Activated CD4-positive, alpha-beta T cell treated with anti-CD3 and anti-CD28 coated beads, Interleukin-2, amount 10 ng/mL, durations not matched to agents 7 days and 5 days (primary cell): ENCODE measurements at places on chromosomes 6 and 20. TPM values are rescaled to one million over a fixed set of nuclear protein-coding genes. Genes with fewer than 3 reads are reported as not detected.

Gene SNX21
- 0.72 TPM for total RNA-seq

Gene SRSF6
- total RNA-seq = 166 TPM

Gene CNKSR3
- not detected for total RNA-seq

Gene MLN
- not detected for total RNA-seq

Gene BPHL
- 8.1 TPM for total RNA-seq

Gene LRRC73
- 0.48 TPM for total RNA-seq

Gene BHLHE23
- total RNA-seq = not detected

Gene SIRPD
- 0.17 TPM for total RNA-seq

DNA sequence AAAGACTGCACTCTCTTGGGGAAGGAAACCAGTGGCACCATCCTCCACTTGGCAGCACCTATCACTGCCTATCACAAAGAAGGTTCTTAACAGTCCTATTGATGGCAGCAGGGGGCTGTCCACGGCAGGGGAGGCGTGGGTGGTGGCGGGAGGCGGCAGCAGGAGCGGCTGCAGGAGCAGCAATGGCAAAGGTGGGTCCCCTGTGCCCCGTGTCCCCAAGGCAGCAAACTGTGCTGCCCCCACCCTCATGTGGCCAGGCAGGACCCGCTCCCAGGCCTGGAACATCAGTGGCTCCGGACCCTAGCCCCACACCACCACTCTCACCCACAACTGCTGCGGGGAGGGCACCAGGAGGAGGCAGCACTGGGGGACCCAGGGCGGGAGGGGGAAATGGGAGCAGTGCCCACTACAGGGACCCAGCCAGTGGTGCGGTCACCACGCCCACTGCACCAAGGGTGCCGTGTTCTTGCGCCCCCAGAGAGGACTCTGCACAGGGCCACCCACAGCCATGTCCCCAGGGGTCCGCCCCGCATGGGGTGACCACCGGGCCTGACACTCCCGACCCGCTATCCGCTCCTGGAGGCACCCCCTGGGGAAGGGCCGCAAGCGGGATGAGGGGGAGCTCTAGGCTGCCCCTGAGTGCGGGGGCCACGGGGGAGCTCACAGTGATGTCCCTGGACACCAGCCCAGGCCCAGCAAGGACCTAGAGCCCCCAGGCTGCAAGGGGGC lies 54.6 kb downstream of the GMDS start:
- no peak for DNase-seq

DNA sequence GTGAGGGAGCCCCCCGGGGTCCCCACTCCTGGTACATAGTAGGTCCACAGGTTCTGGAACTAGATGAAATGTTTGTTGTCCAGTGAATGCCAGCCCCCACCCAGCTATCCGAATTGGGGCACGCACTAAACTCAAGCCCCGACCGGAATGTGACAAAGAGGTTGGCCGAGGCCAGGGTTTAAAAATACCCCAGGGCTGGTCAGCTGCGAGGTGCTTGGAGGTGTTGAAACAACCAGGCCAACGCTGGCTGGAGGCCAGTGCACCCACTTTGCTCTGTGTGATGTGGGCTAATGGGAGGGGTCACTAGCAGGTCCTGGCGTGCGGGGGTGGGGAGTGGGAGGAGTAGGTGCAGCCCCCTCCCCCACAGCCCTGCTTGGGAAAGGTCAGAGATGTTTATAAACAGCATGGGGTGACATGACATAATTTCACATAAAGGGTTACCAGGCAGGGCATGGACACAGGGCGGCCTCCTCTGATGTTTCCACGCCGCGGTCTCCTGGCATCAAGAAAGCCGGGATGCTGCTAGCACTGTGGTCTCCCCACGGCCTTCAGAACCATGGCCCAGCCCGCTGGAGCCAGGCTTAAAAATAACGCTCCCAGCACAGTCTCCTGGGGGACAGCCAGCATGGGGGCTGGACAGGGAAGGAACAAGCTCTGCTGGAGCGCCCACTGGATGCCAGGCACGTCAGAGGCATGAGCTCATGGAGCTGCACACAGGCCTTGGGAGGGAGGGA lies 111.2 kb upstream of the PTPN1 start:
- DNase-seq = no peak

GRCh38 chr6:83824388-83824801 lies 28.8 kb upstream of the RIPPLY2 start:
- DNase-seq = no peak

DNA sequence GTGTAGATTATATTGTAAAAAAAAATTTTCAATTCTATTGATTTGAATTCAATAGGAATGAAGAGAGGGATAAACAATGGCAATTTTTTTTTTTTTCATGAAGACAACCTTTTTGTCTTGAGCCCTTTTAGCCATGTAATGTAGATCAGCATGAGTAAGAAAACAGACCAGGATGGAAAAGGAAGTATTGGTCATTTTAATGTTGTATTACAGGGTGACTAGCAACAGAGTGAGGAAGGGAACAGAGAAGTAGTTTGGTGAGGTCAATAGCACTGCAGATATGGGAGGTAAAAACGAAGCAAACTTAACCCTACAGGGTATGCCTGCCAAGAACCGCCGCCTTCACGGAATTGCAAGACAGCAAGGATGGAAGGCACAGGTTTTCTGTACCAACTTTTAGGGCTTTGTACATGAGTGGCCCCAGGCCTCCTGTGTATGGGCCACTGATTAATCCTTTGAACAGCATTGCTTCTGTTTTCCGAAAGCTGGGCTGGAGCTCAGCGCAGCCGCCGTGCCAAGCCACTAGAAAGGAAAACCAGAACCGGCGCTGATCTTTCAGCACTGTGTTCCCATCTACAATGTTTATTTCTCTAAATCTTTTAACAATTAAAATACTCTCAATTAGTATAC lies 383.7 kb downstream of the CENPW start:
- DNase-seq = no peak

DNA sequence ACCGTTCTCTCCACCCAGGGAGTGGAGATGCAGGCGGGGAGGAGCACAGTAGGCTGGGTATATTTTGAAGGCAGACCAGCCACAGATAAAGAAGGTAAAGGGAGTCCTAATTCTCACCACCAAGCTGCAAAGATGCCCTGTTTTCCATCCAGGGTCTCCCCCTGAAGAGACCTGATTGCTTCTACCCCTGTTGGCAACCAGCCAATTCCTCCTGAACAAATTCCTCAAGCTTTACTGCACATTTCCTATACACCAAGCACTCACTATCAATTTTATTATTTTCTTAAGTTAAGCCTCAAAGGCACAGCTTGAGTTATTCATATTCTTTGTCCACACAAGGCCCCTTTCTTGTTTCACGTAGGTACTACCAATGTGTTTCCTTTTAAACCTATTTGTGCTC lies 214.4 kb downstream of the EYA2 start:
- no peak for DNase-seq

GRCh38 chr6:21998582-21998981 lies 298.3 kb downstream of the PRL start:
- DNase-seq = no peak

- DNase-seq = no peak
These were observed 971.3 kb upstream of the DEFB115 start for GRCh38 chr20:30286157-30286556.

DNA sequence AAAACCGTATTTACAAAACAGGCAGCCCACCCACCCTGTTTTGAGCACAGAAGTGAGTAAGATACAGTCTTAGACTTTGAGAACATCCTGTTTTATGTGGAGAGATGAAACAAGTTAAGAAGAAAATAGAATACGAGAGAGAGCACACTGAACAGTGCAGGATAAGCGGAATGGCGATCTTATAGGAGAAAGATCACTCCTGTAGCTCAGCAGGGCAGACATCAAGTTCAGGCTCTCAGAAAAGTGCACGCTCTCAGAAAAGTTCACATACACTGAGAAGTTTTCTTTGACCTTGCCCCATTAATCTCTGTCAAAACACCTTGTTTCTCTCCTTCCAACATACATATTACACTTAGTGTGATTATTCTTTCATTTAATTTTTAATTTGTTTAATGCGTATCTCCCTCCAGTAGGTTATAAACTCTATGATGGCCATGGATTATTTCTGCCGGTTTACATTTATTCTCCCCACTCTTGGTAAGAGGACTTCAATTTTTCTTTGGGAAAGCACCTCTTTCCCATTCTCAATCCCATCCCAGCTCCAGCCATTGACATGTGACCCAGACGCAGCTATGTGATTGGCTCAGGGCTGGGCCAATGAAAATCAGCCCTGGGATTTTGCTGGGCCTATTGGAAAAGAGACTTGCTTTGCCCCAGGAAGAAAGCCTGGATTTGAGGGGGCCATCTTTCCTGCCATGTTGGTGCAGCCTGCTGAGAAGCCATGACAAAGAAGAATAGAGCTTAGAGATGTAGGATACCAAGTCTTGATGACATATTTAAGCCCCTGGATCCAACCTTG lies 16.2 kb downstream of the KCNB1 start:
- no peak for DNase-seq

- DNase-seq = no peak
These were observed 57.2 kb downstream of the PRKN start for GRCh38 chr6:162670345-162670744.
